Pancreas (tissue), 10 donors: ENCODE measurements at places on chromosomes 6 and 20.

DNA sequence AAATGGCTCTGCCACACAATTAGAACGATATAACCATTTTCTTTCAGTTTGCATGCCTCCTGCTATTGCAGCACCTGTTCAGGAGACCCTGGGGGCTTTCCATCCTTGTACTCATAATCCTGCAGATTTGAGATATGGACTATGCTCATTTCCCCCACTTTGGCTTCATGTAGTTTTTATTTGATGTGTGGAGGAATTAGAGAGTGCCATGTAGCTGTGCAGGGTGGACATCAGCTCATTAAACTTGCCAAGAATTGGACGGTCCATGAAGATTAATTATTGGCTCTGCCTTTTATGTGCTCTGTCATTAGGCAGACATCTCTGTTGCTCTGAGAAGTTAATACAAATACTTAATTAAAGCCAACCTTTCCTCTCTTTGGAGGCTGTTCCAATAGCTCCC, 66.2 kb upstream of the CD83 start:
- DNase-seq = no peak

DNA sequence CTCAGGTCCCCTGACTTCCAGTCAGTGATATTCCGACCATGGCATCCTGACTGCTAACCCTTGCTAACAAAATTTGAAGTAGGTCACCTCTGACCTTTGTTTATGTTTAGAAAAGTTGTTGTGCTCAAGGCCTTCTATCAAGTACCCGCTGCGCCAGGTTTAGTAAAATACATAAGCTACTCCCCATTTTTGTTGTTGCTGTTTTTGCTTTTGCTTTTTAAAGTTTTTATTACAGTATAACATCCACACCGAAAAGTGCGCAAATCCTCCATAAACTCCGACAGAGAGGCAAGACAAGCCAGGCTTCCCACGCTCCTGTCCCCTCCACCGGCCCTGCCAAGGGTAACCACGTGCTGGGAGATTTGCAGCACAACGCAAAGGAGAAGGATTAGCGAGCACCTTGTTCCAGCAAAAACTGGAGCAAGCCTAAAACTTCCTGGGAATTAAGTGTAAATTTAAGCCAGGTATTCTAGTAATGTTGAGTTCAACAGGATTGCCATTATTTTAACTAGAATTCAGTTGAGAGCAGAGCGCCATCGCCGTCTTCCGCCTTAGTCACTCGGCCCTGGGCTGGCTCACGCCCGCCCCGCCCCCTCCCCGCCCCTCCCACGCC, 17.8 kb upstream of the HMGN4 start:
- no peak for DNase-seq

- DNase-seq = no peak
These were observed 6.2 kb downstream of the CPXM1 start for GRCh38 chr20:2794202-2794748.

GRCh38 chr20:56285496-56285895, 37.0 kb downstream of the MC3R start:
- no peak for DNase-seq

DNA sequence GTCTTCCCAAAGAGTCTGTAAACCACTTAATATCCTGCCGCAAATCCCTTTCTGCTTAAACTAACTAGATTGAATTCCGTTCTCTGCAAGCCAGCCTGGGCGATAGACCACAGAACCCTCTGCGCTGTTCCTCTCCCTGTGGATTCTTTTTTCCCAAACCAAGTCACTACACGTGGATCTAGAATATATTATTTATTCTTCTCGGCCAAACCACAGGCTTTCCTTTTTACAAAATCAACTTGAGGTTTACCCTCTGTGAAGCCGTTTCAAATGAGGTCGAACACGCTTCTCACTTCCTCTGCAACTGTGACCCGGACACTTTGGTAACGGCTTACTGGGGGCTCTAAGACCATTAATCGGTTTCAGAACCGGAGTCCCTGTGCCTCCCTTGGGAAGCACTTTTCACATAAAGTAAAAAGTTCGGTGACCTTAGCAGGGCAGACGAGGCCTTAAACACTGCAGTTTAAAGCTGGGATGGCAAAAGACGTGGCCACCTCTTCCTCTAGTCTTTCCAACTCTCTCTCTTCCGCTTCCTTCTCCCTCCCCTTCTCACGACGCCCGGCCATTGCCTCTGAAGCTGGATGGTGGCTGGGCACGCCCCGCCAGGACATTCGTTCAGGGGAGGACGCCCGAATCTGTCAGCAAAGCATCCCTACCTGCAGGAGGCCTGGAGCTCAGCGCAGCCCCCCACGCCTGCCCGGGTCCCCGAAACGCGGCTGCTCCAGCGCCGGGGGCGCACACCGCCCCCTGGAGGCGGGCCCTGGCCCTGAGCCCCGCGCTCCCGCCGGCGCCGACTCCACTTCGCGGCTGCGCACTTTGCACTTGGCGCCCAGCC, 55.0 kb upstream of the FOXC1 start:
- DNase-seq = peak; percentile 63

DNA sequence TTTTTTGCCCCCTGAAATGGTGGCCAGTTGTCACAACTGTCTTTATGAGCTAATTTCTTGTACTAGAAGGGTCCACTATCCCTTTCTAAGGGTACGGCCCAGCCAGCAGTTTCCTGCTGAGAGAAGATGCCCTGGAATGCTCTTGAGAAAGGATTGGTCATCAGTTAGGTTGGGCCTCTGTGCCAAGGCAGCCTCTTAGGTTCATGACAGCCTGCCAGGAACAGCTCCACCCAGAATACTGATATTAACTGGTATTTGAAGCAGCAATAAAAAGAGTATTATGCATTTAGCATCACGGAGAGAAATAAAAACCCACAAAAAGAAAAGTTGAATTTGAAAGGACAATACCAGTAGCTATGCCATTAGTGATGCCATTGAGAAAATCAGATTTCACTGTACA, 9.0 kb upstream of the HINT3 start:
- no peak for DNase-seq

GRCh38 chr6:116144605-116145004, 18.7 kb upstream of the COL10A1 start:
- no peak for DNase-seq

GRCh38 chr6:159756508-159756907, 5.3 kb upstream of the ACAT2 start:
- DNase-seq = no peak

GRCh38 chr20:35055445-35056276, 36.9 kb downstream of the TRPC4AP start:
- DNase-seq = no peak

- no peak for DNase-seq
These were observed 42.4 kb downstream of the FAM184A start for GRCh38 chr6:119036081-119036480.

- DNase-seq = no peak
These were observed 13.7 kb upstream of the PLCG1 start for GRCh38 chr20:41123631-41124030.

- DNase-seq = no peak
These were observed 82.6 kb upstream of the CCDC167 start for GRCh38 chr6:37582306-37582705.

DNA sequence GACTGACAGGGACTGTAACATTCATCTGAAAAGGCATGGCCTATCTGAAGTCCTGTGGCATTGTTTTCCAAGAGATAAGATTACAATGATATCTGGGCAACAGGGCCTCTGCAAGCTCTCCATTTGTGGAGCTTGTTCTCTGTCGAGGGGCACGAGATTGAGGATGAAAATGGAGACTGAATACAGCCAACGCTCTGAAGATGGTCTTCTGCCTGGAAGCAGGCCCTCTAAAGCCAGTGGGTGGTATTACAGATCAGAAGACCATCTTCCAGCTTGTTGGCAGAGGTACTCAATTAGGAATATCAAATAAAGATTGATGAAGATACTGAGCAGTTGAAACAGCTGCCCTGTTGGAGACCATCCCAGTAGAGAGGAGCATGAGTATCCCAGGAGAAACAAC, 288.2 kb downstream of the CENPW start:
- no peak for DNase-seq

- no peak for DNase-seq
These were observed 708.3 kb downstream of the HDGFL1 start for GRCh38 chr6:23277521-23278179.

DNA sequence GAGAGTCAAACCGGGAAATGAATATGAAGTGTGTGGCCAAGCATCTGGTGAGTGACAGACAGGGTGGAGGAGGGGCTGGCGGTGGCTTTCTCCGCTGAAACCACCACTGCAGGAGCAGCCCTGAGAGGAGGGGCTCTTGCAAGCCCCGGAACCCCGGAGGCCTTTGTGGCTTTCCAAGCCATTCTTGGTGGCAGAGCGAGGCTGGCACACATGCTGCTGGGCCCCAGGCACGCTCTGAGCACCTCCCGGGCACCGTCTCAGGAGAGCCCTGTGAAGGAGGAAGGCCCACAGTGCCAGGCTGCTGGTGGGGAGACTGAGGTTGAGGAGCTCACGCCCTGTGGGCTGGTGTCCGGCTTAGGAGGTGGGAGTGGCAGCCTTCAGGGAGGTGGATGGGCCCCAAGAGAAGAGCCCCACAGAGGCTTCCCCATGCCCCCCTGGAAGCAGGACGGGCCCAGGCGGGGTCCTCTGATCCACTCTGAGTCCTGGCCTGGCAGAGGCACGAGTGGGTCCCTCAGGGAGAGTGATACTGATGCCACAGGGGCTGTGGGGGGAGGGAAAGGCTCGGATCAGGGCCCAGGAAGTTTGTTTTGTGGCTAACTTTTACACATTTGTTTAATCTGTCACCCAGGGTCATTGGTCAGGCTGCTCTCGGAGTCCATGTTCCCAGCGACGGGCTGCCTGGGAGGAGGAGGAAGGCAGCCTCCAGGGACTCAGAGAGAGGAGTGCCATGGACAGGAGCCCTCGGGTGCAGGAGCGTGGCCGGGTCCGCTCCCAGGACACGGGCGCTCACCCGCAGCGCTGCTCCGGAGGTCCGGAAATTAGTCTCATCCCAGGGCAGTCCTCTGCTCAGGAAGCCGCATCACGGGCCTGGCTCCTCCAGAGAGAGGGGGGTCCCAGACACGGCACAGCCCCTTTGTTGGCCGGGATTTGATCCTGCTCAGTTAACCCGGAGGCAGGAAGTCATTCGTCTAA, 170.7 kb downstream of the ERMARD start:
- no peak for DNase-seq

- no peak for DNase-seq
These were observed 3.7 kb upstream of the SLC17A2 start for GRCh38 chr6:25934156-25934555.

GRCh38 chr6:9307786-9308185, 872.4 kb upstream of the SLC35B3 start:
- DNase-seq = no peak

DNA sequence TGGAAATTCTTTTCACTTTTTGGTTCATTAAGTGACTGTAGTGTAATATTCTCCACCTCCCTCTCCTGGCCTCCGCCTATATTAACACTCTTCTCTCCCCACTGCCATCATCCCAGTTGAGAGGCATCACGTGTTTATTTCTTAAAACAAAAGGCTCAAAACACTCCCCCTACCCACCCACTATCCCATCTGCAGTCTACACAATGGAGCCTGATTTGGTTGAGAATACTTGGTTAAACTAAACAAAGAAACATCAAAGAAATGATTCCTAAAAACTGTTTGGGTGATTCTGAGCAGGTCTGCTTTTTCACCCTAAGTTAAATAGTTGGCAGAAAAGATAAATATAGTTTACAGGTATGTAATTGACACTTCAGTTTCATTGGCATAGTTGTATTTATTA, 5.9 kb downstream of the TFAP2B start:
- DNase-seq = no peak

DNA sequence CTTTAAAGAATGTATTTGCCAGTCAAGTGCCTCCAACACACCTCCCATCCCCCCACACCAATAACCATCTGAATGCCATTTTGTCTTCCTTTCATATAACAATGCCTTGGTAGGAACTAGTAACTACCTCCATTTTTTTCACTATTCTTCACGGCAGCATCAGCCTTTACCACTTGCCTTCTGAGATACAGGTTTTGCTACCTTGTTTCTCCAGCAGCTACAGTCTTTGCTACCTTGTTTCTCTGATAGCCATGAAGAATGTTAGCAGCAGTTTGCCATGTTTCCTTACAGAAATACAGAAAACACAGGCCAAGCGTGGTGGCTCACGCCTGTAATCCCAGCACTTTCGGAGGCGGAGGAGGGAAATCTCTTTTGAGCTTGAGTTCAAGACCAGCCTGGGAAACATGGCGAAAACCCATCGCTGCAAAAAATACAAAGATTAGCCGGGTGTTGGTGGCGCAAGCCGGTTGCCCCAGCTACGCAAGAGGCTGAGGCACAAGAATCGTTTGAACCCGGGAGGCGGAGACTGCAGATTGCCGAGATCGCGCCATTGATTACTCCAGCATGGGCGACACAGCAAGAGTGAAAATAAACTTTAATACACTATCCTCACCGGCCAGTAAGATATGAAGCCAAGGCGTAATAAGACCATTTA, 100.9 kb downstream of the HFE start:
- no peak for DNase-seq

DNA sequence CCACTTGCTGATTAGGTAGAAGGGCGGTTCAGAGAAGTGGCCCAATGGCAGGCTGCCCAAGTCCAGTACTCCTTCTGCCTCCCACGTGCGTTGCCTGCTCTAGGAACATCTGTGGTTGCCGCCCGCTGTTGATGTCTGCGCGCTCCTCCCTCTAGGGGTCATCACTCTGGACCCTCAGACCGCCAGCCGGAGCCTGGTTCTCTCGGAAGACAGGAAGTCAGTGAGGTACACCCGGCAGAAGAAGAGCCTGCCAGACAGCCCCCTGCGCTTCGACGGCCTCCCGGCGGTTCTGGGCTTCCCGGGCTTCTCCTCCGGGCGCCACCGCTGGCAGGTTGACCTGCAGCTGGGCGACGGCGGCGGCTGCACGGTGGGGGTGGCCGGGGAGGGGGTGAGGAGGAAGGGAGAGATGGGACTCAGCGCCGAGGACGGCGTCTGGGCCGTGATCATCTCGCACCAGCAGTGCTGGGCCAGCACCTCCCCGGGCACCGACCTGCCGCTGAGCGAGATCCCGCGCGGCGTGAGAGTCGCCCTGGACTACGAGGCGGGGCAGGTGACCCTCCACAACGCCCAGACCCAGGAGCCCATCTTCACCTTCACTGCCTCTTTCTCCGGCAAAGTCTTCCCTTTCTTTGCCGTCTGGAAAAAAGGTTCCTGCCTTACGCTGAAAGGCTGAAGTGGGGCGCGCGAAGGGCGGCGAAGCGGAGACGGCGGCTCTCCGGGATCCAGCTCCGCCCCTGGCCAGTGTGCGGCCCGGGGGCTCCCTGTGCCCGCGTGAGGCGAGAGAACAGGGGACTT, 8.5 kb downstream of the TRIM15 start:
- DNase-seq = no peak

DNA sequence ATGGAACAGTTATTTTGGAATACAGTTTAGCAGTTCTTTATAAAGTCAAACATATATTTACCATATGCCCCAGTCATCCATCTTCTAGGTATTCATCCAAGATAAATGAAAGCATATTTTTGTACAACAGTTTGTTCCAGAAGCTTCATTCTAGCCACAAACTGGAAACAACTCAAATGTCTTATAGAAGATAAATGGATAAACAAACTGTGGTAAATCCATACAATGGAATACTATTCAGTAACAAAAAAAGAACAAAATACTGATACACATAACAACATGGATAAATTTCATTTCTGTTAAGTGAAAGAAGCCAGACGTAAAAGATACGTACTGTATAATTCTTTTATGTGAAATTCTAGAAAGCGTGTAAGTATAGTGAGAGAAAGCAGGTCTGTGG, 167.0 kb upstream of the AHI1 start:
- no peak for DNase-seq

GRCh38 chr6:143396497-143397226, 53.8 kb downstream of the ADAT2 start:
- no peak for DNase-seq

GRCh38 chr20:56428881-56429280, 16.8 kb downstream of the CASS4 start:
- DNase-seq = no peak

GRCh38 chr20:20480689-20481088, 112.8 kb downstream of the INSM1 start:
- no peak for DNase-seq

GRCh38 chr6:117025310-117025709, 148.3 kb downstream of the RFX6 start:
- DNase-seq = no peak
